Naive thymus-derived CD8-positive, alpha-beta T cell (primary cell): ENCODE measurements at places on chromosomes 7 and 10. TPM values are rescaled to one million over a fixed set of nuclear protein-coding genes. Genes with fewer than 3 reads are reported as not detected.

- no peak for DNase-seq
Measured at GRCh38 chr10:90051474-90051873, 350.1 kb downstream of the KIF20B start.

GRCh38 chr10:102785818-102786217 lies 42.1 kb downstream of the WBP1L start:
- no peak for DNase-seq

GRCh38 chr7:67448271-67448670 lies 451.6 kb downstream of the TYW1 start:
- DNase-seq = no peak

The SEMA4G gene
- 1.6 TPM for total RNA-seq

The PTTG1IP2 gene
- total RNA-seq = not detected
